Effector CD8-positive, alpha-beta T cell (primary cell): ENCODE measurements at places on chromosomes 7 and 10.

- no peak for DNase-seq
Observed at GRCh38 chr7:84412161-84412969, 217.8 kb upstream of the SEMA3A start.

DNA sequence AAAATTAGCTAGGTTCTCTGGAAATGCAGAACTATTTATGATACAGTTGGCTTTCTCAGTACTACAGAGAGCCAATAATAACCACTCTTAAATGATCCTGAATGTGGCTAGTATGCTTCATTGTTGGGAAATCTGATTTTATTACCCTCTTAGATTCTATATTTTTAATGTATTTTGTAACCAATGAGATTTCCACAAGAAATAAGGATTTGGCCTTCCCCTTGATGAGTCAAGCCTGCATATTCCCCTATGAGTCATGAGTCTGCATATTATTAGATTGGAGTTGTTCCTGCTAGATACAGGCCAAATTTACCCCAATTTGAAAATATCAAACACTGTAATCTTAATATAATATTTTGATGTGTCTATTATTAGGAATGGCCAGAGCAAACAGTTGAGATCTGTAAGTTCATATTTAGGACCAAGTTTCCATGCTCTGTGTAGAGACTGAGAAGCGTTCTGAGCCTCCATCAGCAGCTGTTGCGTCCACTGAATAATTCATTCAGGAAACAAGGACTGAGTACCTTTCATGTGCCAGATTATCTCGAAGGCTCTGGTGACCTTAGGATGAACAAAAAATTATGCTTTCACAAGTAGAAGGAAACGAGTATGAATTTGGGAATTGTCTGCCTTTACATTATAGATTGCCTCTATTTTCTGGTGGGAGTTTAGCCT is 793.4 kb downstream of the NRG3 start:
- DNase-seq = no peak

- DNase-seq = no peak
Observed at GRCh38 chr10:26479766-26480492, 41.8 kb downstream of the APBB1IP start.

DNA sequence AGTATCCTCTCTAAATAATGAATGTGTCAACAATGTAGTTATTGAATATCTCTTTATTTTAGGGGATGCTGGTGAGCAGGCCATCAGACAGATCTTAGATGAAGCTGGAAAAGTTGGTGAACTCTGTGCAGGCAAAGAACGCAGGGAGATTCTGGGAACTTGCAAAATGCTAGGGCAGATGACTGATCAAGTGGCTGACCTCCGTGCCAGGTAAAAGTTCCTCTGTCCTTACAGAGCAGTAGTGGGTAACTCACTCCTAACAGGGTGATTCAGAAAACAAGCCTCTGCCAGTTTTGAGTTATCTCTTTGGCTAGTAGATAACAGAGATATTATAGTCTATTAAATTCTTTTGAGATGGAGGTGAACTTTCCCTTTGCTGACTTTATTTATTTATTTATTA is 67.3 kb downstream of the AP3M1 start:
- no peak for DNase-seq

DNA sequence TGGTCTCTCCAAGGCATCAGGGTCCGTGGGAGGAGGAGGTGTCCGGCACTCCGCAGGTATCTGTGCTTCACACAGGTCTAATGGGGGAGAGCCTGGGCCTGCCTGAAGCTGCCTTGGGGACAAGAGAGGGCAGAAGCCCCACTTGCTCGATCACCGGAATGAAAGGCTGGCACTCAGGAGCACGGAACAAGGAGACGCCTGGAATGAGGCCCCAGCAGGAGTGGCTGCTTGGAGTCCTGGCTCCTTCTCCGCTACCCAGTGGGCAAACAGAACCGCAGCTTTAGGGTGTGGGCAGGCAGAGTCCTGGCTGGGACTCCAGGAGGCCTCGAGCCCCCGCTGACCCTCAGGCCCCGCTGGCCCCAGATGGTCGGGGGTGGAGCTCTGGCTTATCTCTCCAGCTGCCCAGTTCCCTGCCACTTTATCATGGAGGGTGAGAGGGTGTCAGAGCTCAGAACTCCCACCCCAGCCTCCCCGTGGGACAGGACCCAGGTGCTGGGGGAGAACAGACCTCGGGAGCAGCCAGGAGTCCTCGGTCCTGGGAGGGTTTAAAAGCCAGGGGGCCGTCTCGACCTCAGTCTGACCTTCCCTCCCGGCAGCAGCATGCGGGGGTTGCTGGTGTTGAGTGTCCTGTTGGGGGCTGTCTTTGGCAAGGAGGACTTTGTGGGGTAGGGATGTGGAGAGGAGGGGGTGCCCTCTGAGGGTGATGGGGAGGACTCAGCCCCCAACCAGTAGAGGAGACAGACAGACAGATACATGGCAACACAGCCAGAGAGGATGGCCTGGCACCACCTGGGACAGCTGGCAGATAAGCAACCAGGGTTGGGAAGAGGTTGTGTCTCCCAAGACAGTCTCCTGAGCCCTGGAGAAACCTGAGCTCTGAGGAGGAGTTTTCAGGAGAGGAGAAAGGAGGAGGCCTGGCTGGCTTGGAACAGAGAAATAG is at the start of gene CPA1:
CPA1 (plus strand) TSS at position 574 of the 940 bp plus-strand sequence; CDS start at position 601, 27 bp downstream.
- no peak for DNase-seq

DNA sequence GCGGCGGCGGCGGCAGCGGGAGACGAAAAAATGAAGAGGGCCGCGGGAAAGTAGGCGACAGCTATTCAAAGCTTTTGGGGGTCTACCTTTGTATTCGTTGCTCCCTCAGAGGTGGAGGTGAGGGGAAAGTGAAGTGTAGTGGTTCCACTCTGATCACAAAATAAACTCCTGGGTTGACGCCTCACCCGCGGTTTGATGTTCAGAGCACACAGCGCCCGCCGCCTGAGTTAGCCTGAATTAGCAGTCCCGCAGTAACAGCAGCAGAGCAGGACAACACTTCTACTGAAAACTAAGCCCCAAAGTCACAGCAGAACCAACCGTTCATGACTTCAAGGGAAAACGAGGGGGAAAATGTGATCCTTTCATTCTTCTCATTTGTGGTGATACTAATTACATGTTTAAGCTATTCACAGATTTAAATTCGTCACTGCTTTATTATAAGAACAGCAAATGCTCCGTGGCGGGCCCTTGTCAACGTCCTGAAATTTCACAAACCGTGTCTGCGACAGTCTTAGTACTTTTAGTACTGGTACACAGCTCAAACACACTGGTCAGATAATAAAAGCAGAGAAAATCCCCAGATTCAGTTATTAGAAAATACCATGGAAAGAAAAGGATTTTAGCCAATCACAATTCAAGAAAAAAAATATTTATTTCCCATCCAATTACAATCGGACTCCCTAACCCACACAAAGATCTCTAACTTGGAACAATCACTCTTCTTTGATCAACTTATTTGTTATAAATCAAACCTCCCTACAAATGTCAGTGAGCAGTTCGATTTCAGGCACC is 563 bp upstream of the JMJD1C start:
- no peak for DNase-seq

- no peak for DNase-seq
Observed at GRCh38 chr7:32316839-32317238, 173.3 kb downstream of the LSM5 start.

DNA sequence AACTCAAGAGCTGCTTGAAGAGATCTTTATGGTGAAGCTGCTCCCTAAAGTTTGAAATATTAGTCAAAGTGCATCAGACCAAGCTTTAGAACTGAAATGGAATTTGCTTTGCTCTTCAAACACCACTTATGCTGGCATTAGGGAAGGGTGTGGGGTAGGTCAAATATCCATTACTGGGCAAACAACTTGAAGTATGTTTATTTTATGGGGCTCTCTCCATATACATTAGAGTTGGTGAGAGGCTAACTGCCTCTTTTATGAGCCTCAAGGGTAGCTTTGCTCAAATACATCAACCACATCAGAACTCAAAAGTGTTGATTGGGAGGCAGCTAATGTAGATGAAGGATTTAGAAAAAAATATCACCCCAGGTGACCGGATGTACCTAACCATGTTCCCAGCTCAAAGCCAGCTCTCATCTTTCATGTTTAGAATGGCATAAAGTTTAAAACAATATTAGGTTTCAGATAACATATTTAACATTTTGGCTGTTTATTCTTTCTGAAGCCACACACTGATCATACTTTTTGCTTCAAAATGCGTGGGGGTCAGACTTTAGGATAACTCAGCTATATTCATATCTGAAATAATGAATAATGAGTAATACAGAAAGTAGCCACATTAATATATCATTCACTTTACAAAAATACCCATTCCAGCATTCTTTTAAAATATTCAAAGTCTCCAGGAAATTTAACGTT is 318.6 kb downstream of the PTEN start:
- DNase-seq = no peak

GRCh38 chr7:3568516-3568915 is 267.5 kb downstream of the SDK1 start:
- DNase-seq = no peak

GRCh38 chr10:113618338-113618737 is 45.5 kb downstream of the NRAP start:
- no peak for DNase-seq

- no peak for DNase-seq
Observed at GRCh38 chr7:107592361-107593024, 12.4 kb downstream of the BCAP29 start.
